Inflammatory macrophage treated with lipopolysaccharide for 4 hours (primary cell): ENCODE measurements at places on chromosomes 12 and 14.

DNA sequence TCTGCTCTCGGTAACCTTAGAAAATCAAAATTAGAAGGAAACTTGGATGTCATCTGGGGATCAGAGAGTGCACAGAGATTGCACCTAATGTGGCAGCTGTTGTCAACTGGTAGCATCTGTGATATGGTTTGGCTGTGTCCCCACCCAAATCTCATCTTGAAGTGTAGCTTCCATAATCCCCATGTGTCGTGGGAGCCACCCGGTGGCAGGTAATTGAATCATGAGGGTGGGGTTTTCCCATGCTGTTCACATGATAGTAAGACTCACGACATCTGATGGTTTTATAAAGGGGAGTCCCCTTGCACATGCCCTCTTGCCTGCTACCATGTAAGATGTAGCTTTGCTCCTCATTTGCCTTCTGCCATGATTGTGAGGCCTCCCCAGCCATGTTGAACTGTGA is 127.7 kb upstream of the SRRM4 start:
- DNase-seq: no peak

GRCh38 chr14:61512026-61512834 is 183.1 kb upstream of the HIF1A start:
- DNase-seq: peak; percentile 68

DNA sequence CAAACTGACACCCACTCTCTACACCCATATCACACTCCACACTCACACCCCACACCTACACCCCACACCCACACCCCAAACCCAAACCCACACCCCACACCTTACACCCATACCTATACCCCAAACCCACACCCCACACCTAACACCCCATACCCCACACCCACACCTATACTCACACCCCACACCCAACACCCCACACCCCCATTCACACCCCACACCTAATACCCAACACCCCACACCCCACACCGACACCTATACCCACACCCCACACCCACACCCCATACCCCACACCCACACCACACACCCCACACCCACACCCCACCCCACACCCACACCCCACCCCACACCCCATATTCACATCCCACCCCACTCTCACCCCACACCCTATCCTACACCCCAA is 38.5 kb downstream of the TMEM120B start:
- DNase-seq: no peak

DNA sequence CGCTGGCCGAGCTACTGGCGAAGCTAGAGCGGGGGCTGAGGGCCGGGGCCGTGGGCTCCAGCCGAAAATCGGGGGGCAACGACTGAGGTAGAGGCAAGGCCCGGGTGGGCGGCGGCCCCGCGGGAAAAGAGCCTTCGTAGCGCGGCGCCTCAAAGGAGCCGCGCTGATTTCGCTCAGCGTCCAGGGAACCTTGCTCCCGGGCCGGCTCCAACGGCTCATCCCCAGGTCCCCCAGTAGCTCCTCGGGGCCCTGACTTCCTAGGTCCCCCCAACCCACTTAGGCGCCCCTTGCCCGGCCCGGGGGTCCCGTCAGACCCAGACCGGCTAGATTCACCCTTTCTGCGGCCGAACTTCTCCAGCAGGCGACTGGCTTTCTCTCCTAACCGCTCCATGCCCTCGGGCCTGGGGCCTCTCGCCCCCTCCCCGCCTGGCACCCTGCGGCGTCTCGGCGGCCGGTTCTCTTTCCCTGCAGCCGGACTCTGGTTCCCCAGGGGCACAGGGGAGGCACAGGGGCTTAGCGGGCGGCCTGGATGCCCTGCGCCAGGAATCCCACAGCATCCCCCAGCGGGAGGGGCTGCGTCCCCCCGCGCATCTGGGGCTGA is 375 bp downstream of the AJUBA start:
- DNase-seq: no peak

- no peak for DNase-seq
These were observed 215.5 kb downstream of the C12orf50 start for GRCh38 chr12:87813476-87814234.

DNA sequence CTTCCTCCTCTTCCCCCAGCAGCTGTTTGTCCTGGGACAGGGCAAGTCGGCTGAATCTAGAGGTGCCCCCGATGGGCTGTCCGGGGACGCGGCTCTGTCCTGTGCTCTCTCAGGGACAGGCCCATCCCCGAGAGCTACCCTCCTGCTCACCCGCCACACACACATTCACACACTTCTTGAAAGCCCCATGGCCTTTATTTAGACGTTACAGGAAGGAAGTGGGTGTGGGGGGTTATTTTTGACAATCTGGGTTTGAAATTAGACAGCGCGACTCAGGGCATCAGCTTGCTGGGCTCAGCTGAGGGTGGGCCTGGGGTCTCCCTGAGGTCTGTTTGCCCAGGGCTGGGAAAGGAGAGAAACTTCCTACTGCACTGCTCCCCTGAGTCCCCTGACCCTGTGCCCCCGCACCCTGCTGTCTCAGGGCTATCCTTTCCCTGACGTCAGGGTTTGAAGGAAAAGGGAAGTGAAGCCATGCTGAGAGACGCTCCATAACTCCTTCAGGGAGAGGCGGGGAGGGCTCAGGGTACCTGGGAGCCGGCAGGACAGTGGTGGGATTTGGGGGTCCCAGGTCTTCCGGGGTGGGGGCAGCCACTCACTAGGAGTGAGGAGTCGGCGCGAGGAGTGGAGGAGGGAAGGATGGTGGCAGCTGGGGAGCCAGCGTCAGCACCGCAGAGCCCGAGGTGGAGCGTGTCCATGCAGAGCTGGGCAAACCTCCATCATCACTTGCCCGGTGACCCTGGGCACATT is 8.1 kb downstream of the PTPN6 start:
- DNase-seq: peak; percentile 88

GRCh38 chr12:31834150-31834549 is 105.3 kb upstream of the AMN1 start:
- DNase-seq: peak; percentile 25
